ENCODE measurements at places on chromosomes 6 and 20.

DNA sequence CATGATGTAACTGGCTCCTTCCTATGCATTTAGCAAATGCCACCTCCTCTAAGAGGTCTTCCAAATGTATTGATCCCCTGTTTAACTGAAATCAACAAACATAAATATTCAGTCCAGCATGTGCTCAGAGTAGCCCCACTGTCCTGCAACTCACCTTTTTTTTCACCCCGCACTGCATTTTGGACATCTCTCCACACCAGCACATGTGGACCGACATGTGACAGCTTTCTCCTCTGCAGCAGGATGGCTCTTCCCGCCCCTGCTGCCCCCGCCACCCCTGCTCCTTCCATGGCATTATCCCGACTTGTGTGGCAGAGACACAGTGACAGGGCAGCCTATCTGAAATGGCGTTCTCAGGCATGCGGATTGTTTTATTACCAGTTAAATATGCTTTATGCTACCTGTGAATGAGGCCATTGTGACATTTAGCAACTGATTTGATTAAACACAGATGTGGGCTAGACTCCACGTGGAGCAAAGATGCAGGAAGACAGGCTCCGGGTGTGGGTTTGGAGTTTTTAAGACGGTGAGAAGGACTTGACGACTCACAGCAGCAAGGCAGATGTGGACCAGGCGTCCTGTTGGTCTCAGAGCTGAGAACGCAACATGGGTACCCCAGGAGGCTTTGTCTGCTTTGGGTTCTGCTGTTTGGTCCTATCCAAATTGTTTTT, 161.2 kb downstream of the EYA2 start:
- DNase-seq: no peak

DNA sequence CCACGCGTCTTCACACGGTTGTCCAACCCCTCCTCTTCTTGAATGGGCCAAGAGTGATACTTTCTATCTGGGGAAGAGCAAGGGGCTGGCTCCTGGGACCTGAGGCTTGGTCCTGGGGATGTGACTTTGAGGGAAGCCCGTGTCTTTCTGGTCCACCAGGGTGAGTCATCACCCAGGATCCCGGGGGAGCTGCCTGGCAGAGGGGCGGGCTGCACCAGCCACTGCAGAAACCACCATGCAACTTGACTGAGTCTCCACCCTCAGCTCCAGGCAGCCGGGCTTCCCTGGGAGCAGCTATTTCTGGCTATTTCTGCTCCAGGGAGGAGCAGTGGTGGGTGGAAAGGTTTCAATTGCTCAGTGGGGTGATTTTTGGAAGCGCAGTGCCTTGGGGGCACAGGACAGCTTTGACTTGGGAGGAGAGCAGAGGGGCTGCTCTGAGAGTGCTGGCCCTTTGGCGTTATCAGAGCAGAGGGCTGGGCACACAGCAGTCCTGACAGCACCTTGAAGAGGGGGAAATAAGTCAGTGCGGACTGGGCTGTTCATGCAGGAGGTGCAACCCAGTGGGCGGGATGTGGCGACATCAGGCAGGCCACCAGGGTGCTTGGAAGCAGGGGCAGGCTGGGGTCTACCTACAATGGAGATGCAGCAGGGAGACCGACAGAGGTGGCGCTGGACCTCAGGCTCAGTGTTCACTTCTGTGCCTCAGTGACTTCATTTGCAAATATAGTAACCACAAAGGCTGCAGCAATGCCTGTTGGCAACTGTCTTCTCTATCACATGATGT, 45.1 kb upstream of the FAM83D start:
- no peak for DNase-seq

GRCh38 chr20:56522311-56522710, 2.2 kb upstream of the FAM209A start:
- no peak for DNase-seq

DNA sequence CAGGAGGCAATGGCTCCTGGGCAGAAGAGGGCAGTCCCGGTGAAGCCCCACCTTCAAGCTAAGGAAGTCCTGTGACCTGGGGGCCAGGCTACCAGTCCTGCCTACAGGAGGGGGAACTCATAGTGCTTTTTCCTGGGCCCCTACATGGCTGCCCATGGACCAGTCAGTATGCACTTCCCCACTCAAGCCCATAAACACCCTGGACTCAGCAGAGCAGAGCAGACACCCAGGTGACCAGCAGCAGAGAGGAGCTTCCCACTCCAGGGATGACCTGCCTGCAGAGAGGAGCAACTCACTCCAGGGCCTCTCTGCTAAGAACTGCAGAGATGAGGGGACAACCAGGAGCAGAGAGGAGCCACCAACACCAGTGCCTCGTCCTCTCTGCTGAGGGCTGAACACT, 14.3 kb upstream of the ABCC10 start:
- no peak for DNase-seq

DNA sequence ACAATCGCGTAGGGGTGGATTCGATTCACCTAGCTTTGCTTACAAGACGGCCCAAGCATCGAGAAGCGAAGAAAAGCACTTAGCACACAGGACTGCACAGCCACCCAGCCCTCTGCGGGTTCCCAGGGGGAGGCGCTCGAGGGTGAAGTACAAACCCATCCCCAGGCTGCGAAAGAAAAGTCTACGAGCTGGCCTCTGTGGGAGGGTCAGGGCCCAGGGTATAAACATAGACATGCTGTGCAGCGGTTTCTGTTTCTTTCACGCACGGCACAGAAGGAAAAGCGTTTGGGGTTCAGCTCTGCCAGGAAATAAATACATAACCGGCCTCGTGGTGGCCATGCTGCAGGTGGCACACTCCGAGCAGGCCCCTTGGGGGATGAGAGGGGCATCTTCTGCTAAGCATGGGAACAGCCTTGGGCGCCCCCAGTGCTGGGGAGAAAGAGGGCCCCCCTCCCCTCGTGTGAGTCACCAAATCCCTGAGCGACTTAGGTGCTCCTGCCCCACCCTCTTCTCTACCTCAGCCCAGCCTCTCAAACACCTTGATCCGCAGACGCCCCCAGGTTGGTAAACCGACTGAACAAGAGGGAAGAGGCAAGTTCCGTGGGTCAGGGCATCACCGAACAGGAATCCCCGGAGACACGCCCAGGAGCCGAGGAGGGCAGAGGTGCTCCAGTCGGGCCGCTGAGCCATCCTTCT, 91.6 kb upstream of the RIPOR2 start:
- peak; percentile 58 for DNase-seq

GRCh38 chr6:11143394-11144371, 32.2 kb upstream of the ERVFRD-1 start:
- DNase-seq: peak; percentile 24
